SIG-M5 (cell line): ENCODE measurements at places on chromosomes 1 and 21.

- no peak for DNase-seq
Measured at GRCh38 chr1:184060316-184060715, 8.8 kb downstream of the TSEN15 start.

DNA sequence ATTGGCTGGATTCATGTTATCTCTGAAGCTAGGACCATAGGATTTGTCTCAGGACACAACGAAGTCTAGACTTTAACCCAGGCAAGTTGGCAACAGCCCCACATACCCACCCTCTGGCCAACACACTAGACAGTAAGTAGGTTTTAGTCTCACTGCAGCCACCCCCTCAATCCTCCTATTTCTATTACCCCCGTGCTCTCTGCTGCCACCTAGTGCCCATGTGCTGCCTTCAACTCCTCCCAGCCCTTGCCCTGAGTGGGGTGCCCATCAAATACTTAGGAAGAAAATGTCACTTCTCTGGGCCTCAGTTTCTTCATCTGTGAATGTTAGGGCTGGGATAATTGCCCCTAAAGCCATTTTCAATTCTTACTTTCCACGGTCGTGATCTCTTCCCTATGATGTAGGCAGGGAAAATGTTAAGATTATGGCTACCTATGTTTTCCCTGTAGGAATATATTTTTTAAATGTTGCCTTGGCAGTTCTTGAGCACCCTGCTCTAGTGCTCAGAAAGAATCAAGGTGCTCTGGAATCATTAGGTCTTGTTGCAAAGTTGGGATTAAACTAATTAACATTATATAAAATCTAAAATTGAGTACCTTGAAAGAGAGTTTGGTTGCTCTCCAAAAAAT, 213.0 kb downstream of the LMX1A start:
- DNase-seq = no peak

GRCh38 chr21:44985441-44986401, 45.9 kb downstream of the SLX9 start:
- DNase-seq = no peak

GRCh38 chr1:171343727-171344472, 29.9 kb downstream of the FMO4 start:
- DNase-seq = no peak

DNA sequence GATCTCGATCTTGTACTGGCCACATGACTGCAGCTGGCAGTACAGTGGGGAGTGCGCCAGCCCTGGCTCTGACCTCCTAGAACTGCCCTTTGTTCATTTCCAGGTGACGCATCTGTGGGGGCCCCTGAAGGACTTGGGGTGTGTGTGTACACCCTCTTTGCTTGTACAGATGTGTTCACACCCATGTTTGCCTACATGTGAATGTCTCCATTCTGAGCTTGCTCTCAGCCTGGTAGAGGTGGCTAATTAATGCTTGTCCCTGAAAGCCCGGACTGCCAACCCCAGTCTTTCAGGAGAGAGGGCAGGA, 19.8 kb downstream of the TNFRSF1B start:
- no peak for DNase-seq

DNA sequence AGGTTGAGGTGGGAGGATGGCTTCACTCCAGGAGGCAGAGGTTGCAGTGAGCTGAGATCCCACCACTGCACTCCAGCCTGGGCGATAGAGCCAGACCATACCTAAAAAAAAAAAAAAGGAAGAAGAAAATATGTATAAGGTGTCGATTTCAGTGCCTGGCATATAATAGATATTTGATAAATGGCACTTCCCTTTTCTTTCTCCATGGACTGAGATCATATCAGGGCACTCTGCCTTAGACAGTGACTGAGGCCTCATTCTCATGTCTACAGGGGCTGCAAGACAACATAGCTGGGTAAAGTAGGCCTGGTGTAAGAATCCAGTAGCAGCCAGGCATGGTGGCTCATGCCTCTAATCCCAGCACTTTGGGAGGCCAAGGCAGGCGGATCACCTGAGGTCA, 21.2 kb downstream of the PCAT6 start:
- DNase-seq = no peak

DNA sequence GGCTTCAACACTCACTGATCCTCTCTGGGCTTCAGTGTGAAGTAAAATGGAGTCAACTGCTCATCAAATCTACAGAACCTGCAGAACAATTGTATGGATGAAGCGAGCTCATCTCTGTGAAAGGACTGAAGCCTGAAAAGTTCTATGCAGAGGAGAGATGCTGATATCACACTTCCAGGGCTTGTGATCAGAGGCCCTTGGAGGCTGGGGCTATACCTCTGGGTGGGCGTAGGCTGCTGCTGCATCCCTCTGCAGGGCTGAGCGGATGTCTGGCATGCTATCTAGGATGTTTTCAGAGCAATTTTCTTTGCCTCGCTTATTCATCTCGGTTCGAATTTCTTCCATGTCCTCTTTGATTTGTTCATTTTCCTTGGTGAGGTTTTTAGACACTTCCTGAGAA, 17.6 kb downstream of the OLFML2B start:
- DNase-seq = no peak

DNA sequence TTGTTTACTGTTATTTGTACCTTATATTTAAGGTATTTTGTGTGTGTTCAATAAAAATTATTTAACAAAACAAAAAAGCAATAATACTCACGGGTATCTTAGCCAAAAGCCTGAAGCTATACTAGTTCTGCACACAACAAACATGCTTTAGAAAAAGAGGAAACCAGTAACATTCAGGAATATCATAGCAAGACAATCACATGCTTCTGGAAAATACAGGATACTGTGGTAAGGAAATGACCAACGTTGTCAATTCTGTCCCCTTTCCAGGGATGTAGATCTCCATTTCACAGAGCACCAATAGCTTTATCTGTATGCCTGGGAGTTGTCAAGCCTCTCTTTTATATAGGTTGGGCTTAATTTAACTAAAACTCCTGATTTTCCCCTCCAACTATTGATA, 288.4 kb downstream of the SMYD3 start:
- DNase-seq = no peak

- no peak for DNase-seq
Measured at GRCh38 chr21:46264046-46264689, 21.2 kb downstream of the MCM3AP start.
